ENCODE measurements at places on chromosomes 12 and 14.
A peak's percentile ranks its signal among the peaks of the same experiment; 100 is the strongest.

GRCh38 chr12:88638388-88638787 lies 58.1 kb upstream of the KITLG start:
- no peak for DNase-seq

- no peak for DNase-seq
Measured at GRCh38 chr14:96084796-96085195, 45.6 kb downstream of the C14orf132 start.

GRCh38 chr12:92608151-92609091 lies 94.4 kb upstream of the PLEKHG7 start:
- DNase-seq, result no peak

DNA sequence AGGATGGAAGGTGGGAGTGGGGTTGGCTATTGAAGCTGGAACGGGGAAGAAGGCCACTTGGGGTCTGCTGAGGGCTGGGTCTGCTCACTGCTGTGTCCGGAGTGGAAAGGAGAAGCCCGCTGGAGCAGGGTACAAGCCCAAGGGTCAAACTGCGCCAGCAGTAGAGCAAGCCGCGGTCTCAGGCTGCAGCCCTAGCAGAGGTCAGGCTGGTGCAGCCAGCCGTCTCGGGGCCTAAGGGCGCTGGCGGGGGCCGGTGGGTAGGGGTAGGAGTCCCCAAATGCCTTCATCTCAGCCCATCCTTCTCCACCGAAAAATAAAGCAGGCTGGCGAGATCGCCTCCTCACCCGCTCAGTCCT lies 718 bp upstream of the JDP2 start:
- DNase-seq, result peak; percentile 38

DNA sequence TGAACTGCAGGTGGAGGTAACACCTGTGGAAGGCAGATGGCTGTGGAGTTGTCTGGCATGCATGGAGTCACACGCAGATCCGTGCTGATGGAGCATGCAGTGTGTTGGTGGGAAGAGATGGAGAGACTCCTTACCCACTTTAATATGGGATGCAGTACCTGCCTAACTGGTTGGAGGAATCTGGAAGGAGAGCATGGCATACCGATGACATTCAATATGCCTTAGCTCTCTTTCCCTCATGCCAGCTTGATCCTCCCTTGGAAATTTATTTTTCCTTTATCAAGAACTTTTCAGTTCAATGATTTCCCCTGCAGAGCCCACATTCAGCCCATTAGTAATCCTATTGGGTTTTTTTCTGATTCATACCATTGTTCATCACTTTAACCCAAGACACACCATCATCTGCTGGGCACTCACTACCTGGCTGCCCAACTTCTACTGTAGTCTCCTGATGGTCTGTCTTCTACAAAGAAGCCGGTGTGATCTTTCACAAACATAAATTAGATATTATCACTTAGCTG lies 25.9 kb upstream of the NR2C1 start:
- DNase-seq, result no peak

DNA sequence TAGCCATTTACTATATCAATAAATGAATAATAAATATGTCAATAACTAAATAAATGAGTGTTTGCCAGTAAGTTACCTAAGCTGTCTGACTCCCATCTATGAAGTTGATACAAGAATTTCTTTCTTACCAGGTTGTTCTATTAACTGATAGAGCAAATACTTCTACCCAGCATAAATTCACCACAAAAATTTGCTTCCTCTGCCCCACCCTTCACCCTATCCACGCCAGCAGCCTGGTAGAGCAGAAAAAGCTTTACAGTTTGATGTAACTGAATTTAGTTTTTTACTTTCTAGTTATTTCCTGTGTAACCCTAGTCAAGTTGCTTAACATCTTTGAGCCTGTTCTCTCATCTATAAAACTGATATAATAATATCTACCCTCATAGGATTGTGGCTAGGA lies 94.9 kb upstream of the SLC16A7 start:
- no peak for DNase-seq

GRCh38 chr14:64147126-64147790 lies 146.9 kb downstream of the ESR2 start:
- DNase-seq, result no peak
